ENCODE measurements at places on chromosomes 11 and 22.

DNA sequence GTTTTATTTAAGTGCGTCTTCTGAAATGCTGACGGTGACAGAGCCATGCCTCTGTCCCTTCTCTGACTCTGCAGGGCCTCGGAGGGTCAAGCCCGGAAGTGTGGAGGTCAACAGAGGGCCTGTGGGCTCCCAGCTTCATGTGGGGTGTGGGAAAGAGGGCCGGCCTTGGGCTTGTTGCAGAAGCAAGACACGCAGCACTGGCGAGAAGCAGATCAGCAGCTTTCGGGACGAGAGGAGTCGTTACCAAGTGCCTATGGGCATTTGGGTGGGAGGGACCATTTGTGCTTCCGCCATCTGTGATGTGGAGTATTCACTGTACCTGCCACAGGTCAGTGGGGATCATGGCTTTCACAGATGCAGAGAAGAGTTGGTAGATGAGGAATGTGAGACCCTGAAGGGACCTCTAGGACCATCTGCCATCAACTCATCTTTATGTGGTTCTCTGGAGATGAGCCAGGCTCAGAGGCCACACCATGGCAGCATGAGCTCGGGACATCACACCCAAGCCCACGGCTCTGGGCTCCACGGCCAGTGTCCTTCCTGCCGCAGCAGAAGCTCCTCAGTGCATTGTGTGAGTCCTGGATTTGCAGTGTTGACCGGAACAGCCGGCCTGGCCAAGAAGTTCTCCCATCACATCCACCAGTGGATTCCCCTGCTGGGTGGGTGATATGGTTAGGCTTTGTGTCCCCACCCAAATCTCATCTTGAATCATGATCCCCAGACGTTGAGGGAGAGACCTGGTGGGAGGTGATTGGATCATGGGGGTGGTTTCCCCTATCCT is 590.7 kb downstream of the TBC1D22A start:
- no peak for DNase-seq

GRCh38 chr11:74592063-74592440 is 330 bp upstream of the POLD3 start:
- no peak for DNase-seq

DNA sequence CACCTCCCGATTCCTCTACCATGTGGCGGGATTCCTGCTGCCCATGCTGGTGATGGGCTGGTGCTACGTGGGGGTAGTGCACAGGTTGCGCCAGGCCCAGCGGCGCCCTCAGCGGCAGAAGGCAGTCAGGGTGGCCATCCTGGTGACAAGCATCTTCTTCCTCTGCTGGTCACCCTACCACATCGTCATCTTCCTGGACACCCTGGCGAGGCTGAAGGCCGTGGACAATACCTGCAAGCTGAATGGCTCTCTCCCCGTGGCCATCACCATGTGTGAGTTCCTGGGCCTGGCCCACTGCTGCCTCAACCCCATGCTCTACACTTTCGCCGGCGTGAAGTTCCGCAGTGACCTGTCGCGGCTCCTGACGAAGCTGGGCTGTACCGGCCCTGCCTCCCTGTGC is 10.5 kb downstream of the CXCR5 start:
- DNase-seq: no peak

GRCh38 chr11:61499816-61500491 is 8.6 kb upstream of the LRRC10B start:
- no peak for DNase-seq

DNA sequence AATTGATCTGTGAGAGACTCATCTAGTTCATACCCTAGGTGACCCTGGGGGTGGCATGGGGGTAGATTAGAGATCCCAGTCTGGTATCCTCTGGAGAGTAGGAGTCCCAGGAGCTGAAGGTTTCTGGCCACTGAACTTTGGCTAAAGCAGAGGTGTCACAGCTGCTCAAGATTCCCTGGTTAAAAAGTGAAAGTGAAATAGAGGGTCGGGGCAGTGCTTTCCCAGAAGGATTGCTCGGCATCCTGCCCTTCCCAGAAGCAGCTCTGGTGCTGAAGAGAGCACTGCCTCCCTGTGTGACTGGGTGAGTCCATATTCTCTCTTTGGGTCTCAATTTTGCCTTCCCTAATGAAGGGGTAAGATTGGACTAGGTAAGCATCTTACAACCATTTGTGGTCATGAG is 653 bp downstream of the IL18BP start:
- no peak for DNase-seq

DNA sequence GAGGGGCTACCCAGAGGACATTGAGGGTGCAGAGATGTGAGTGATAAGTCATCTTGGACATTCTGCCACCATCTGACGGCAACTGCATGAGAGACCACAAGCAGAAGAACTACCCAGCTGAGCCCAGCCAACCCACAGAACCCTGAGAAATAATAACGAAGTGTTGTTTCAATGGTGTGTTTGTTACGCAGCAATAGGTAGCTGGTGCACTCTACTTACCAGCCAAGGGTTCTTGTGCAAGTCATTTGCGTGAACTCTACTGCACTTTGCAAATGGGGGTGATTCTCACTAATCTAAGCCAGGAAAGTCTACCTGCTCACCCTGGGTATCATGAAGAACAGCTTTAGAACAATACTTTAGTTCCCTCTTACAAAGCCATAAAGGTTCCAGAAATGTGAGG is 15.8 kb upstream of the CELSR1 start:
- no peak for DNase-seq

DNA sequence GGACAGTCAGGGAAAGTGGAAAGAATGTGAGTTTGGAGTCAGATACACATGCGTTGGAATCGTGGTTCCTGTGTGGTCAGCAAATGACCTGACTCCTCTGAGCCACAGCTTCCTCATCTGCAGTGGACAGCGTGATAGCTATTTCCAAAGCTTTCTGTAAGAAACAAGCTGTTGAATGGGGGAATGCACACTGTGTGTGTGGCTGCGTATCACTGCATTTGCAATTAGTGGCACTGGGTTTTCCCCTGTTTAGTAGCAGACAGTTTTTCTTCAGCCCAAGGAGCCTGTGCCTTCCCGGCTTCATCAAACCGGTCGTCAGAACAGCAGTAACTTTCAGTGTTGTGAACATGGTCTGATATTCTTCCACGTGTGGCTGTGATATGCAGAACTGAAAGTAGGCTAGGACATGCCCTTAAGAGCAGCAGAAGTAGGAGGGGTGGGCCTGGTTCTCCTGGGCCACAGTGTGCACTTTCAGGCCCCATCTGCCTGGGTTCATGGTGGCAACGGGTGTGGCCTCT is 121.5 kb downstream of the RRAS2 start:
- DNase-seq: no peak

DNA sequence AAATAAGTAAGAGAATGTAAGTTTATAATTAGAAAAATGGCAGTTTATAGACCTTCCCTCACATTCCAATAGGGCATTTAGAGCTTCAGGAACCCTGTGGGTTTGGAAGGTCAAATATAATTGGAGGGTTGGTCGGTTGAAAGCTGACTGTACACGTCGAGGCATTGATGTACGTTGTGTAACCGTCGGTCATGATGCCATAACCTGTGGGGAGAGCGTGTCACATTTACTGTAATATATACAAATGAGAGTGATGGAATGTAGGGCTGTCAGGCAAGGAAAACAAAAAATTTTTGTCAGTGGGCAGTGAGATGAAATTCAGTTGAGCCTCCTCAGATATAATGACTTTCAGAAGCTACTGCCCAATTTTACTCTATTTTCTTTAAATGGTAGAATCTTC is 88.5 kb downstream of the ARL14EP start:
- DNase-seq: no peak

- DNase-seq: no peak
Observed at GRCh38 chr11:131975619-131976018, 605.2 kb downstream of the NTM start.

DNA sequence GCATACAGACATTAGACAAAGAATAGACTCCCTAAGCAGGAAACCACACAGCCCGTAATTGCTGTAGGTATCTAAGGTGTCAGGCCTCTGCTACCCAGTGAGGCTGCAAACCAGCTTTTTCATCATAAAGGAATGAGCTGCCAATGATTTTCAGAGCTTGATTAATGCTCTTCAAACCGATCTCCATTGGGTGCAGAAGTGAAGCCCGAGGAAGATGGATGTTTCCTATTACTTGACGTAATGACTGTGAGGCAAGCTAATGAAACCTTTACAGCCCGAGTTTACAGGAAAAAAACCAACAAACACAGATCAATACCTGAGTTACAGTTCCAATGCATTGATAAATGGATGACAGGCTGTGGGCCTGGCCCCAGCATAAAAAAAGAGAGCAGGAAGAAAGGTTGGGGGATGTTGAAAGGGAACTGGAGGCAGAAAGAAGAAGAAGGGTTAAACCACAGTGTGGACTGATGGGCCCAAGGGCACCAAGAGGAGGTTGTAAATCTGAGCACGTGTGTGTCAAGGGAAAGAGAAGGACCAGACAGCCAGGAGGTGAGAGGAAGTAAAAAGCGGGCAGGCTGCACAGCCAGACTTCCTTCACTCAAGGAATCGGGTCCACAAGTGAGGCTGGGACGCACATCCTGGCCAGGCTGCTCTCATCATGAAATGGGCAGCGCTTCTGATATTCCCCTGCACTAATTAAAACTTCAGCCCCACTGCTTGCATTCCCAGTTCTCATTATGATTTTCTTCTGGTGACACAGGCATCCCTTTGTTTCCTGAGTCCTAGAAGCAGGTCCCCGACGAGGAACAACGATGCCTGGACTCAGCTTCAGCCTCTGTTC is 70.6 kb upstream of the NTM start:
- no peak for DNase-seq

DNA sequence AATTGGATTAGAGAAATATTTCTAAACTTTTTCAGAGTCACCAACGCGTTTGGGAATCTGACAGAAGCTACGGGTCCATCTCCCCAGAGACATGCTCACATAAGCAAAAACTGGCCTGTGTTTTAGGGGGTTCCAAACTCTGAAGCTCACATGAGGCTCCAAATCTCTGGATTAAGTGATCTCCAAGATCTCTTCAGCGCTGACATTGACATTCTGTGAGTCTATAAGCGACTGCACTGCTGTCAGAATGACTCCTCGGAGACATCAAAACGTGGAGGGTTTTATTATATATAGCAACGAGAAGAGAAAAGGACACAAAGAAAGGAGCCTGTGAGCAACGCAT is 642 bp upstream of the SIK2 start:
- DNase-seq: no peak

- no peak for DNase-seq
Observed at GRCh38 chr11:46808799-46809431, 37.2 kb downstream of the CKAP5 start.

GRCh38 chr11:31340903-31341572 is 28.5 kb downstream of the DCDC1 start:
- no peak for DNase-seq

- DNase-seq: no peak
Observed at GRCh38 chr22:19888131-19888746, 33.6 kb upstream of the GNB1L start.

GRCh38 chr22:49044091-49044490 is 783.6 kb downstream of the BRD1 start:
- no peak for DNase-seq

DNA sequence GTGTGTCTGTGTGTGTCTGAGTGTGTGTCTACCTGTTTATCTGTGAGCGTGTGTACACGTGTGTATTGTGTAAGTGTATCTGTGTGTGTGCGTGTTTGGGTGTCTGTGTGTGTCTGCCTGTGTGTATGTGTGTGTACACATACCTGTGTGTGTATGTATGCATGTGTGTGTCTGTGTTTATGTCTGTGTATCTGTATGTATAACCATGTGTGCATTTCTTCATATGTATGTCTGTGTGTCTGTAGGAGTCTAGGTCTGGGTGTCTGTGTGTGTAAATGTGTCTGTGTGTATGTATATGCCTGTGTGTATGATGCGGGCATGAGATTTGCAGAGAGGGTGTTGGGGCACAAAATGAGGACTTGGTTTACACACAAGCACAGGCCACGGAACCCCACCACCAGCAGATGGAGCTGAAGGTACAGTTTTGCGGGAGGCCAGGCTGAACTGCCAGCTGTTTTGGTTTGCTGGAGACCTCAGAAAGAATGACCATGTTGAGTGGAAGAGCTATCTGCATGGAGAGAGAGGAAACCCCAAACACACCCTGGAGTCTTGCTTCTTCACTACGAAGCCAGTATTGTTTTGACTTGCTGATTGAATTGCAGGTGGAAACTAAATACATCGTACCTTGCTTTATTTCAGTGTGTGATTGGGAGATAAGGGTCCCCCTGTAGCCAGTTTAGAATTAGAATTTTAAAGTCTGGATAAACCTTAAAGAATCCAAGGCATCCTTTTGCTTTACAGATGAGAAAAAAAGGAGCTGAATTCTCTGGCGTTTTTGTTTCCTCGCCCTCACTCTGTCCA is 497.2 kb downstream of the NTM start:
- peak; percentile 50 for DNase-seq

GRCh38 chr11:75434051-75434450 is 1.0 kb upstream of the KLHL35 start:
- no peak for DNase-seq

DNA sequence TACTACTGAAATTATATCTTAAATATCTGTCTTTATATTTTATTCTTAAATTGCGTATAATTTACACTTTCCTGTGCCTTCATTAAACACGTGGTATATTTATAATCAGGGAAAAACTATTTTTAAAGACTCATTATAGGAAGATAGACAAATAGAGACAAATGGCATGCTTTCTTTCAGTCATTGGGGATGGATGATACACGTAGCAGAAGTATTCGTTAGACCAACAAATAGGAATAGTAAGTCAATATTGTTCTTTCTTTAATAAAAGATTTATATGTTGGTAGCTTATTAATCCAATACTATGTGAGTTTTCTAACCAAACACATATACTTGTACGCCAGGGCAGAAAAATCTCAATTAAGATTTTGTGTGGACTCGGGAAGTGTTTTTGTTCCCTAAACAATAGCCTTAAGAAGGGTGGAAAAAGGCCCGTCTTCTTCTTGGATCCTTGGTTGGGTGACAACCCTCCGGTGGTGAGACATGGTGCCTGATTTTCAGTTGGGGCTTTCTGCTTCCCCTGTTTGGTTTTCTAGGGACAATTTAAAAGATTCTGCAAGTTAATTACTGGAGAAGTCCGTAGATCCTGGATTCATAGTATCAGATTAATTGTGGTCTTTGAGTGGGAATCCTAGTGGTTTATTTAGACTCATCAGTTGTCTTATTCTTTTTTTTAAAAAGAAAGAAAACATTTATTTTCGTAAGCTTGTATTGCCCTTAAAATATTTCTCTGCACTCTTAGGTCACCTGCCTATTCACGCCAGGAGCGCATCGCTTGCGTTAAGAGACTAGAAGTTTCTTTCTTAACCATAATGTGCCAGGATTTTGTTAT is 83.5 kb upstream of the WNT7B start:
- no peak for DNase-seq

- no peak for DNase-seq
Observed at GRCh38 chr11:110710628-110711381, 1.4 kb downstream of the ARHGAP20 start.

DNA sequence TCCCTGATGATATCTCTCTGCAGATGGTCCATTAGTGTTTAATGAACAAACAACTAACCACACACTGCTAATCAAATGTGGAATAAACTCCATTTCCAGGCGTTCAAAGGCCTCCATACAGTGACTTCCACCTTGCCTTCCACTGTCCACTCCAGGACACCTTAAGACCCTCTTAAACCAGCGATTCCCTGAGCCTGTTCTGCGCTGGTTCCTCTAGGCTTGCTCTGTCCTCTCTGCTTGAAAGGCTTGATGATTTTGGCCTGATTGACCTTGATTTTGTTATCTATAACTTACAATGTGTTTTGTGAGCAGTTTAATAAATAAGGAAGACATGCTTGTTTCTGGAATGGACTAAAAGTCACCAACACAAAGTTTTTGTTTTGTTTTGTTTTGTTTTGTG is 12.0 kb downstream of the OVCH2 start:
- DNase-seq: no peak
